SJSA1 (cell line): ENCODE measurements at places on chromosomes 2 and 18. TPM values are rescaled to one million over a fixed set of nuclear protein-coding genes. Genes with fewer than 3 reads are reported as not detected.

GRCh38 chr2:160375037-160375436 lies 118.6 kb downstream of the RBMS1 start:
- H3K27ac ChIP-seq = peak overlapping the region; percentile 91
- no peaks in the 10 kb centered on the region for H3K27me3 ChIP-seq
- H3K4me3 ChIP-seq = no peak overlapping the region
- peaks cover 90% of the 10 kb centered on the region for H3K4me1 ChIP-seq
- H3K36me3 ChIP-seq = peaks cover 15% of the 10 kb centered on the region
- no peak for DNase-seq

TMEM17 gene
- 3.9 and 4.7 TPM in 2 replicates for total RNA-seq

GRCh38 chr2:133705287-133705686 lies 137.0 kb upstream of the NCKAP5 start:
- H3K27ac ChIP-seq = no peak overlapping the region
- H3K36me3 ChIP-seq = no peaks in the 10 kb centered on the region
- no peaks in the 10 kb centered on the region for H3K4me1 ChIP-seq
- H3K4me3 ChIP-seq = no peak overlapping the region

- H3K4me3 ChIP-seq = no peak overlapping the region
- no peak overlapping the region for H3K27ac ChIP-seq
- no peaks in the 10 kb centered on the region for H3K36me3 ChIP-seq
- DNase-seq = peak; percentile 29
Measured at GRCh38 chr2:238955648-238956531, 108.0 kb downstream of the TWIST2 start.

GRCh38 chr18:28905509-28905908 lies 728.6 kb upstream of the CDH2 start:
- no peaks in the 10 kb centered on the region for H3K4me1 ChIP-seq
- no peak overlapping the region for H3K4me3 ChIP-seq
- H3K27ac ChIP-seq = no peak overlapping the region
- no peaks in the 10 kb centered on the region for H3K36me3 ChIP-seq

DNA sequence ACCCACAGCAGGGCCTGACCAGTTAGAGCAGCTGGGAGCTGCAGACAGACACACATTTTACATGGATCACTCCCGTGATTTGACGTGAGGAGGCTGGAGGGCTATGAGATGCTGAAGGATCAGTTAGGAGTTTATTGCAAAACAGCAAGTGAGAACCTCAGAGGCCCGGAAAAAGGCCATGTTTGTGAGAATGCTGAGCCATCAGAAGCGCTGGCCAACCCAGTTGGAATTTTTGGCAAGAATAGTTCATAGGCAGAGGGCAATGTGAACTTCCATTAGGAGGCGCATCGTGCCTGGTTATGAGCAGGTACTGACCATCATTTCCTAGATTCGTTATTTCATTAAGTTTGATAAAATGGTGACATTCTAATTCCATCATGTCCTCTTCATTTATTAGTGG lies 23.3 kb upstream of the LMAN1 start:
- H3K36me3 ChIP-seq = no peaks in the 10 kb centered on the region
- H3K27me3 ChIP-seq = no peaks in the 10 kb centered on the region; the same call in 1 of the 2 replicates
- H3K4me1 ChIP-seq = no peaks in the 10 kb centered on the region
- no peak overlapping the region for H3K4me3 ChIP-seq

ADGRF3 gene
- total RNA-seq = 0.18 and 1.1 TPM in 2 replicates

GRCh38 chr2:171491292-171491691 lies 31.0 kb upstream of the CYBRD1 start:
- H3K27me3 ChIP-seq = no peaks in the 10 kb centered on the region
- H3K36me3 ChIP-seq = no peaks in the 10 kb centered on the region

- no peak for DNase-seq
- H3K27me3 ChIP-seq = no peaks in the 10 kb centered on the region
- H3K4me1 ChIP-seq = no peaks in the 10 kb centered on the region; the same call in 1 of the 2 replicates
- no peaks in the 10 kb centered on the region for H3K36me3 ChIP-seq
- no peak overlapping the region for H3K27ac ChIP-seq
Measured at GRCh38 chr18:7772510-7772888, 205.4 kb downstream of the PTPRM start.

TMEM247 gene
- total RNA-seq = not detected in 2 replicates

AQP12B gene
- total RNA-seq = not detected in 2 replicates

DNA sequence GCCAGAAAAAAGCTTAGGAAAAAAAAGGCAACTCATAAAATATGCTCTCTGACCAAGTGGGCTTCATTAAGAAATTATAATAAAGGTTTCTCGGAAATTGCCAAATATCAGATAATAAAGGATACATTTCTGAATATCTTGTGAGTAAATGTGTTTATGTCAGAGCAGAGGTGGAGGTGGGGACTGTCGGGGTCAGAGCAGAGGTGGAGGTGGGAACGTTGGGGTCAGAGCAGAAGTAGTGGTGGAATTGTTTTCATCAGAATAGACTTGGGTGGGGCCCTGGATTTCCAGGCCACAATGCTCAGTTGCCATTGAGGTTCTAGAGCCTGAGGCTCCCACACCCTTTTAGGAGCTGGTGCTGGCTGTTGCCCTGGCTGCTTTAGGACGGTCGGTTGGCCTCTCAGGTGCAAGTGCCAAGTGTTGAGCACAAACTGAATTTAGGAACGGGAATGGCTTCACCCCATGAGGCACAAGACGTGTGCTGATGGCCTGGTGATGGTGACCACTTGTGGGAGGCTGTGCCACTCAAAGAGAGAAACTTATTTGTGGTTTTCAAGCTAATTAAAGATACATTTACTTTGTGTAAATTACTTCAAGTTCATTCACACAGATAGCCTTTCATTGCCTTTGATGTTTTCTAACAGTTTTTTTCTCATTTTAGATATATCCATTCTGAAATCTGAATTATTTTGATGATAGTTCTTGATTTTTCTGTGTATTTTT lies 131.5 kb downstream of the ATP9B start:
- H3K4me1 ChIP-seq = peaks cover 3% of the 10 kb centered on the region
- H3K27me3 ChIP-seq = no peaks in the 10 kb centered on the region
- H3K4me3 ChIP-seq = no peak overlapping the region
- H3K27ac ChIP-seq = no peak overlapping the region
